ENCODE measurements at places on chromosomes 7 and 10.

DNA sequence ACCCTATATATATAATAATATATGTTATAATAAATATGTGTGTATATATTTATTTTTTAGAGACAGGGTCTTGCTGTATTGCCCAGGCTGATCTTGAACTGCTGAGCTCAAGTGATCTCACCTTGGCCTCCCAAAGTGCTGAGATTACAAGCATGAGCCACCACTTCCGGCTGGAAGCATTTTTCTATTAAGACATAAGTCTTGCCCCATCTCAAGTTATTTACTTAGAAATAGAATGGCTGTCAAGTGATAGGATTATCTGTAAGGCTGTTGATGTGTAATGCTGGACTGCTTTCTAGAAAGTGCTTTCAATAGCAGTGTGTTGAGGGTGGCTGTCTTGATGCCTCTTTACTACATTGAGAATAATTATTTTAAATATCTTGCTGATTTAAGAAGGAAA, 65.2 kb downstream of the ZMYND11 start:
- no peak for DNase-seq

DNA sequence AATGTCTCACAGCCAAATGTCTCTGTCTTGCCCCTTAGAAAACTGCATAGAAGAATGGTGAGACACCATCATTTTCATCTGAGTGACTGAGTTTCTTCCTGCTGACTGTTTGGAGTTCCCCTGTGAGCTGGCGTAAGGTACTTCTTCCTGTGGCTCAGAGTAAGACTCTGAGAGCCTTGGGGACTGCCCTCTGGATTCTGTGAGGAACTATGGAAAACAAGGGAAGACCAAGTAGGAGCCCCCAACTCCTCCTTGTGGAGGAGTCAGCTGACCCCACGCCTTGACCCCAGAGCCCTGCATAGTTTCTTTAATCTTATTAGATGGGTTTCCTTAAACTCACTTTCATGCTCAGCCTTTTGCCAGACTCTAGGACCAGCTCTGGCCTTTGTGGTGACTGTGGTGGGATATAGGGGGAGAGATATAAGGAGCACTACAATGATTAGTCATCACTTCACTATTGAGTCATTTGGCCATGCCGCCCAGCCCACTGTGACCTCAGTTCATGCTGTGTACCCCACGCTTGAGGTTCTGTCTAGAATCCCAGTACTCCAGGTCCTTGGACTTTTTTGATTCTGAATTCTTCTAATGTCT, 51.8 kb upstream of the FAM133B start:
- DNase-seq = peak; percentile 42

- no peak for DNase-seq
Measured at GRCh38 chr10:5600908-5601307, 65.5 kb downstream of the ASB13 start.

- no peak for DNase-seq
Measured at GRCh38 chr10:4830551-4830950, 4.5 kb downstream of the AKR1E2 start.

DNA sequence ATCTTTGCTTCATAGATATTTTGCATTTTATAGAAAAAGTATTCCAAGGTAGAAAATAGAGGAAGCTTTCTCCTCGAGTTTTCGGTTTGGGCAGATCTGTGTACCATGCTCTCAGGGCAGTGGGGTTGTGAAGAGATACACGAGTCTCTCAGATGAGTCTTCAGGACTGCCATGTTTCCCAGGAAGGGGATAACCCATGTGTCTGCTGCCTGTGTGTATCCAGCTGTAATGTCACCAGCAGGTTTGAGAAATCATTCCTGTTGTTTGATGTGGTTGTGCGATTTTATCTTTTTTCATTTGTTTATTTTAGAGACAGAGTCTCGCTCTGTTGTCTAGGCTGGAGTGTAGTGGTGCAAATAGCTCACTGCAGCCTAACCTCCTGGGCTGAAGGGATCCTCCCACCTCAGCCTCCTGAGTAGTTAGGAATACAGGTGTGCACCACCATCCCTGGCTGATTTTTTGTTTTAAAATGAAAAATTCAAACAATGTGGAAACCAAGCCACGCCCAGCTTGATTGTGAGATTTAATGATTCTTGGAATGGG, 48.9 kb downstream of the SNX10 start:
- DNase-seq = no peak
